ENCODE measurements at places on chromosomes 4 and X. TPM values are rescaled to one million over a fixed set of nuclear protein-coding genes. Genes with fewer than 3 reads are reported as not detected.

UGT2B7 gene
- not detected for total RNA-seq

NLRP2B gene
- not detected for total RNA-seq

SPINK2 gene
- 0.83 TPM for total RNA-seq

FAM9A gene
- not detected for total RNA-seq

CWH43 gene
- not detected for total RNA-seq

PLS3 gene
- total RNA-seq = 0.81 TPM

MAGEC3 gene
- total RNA-seq = not detected

PNCK gene
- total RNA-seq = 0.30 TPM

PSAPL1 gene
- not detected for total RNA-seq

PCDH11X gene
- not detected for total RNA-seq

DNA sequence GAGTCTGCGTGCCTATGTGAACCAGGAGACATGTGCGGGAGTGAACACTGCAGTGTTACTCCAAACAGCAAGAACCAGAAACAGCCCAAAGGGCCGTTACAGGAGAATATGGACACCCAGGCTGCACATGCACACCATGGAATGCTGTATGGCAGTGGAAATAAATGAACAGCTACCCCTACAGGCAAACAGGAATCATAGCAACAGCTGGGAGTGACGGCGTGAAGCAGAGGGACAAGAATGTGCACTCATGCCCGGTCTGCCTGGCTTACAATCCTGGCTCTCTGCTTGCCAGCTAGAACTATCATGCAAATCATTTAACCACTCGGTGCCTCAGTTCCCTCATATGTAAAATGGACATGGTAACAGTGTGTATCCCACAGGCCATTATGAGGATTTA lies 16.6 kb downstream of the GPKOW start:
- no peak overlapping the region for H3K4me3 ChIP-seq
- no peak for DNase-seq
- peaks cover 4% of the 10 kb centered on the region for H3K36me3 ChIP-seq
- no peak overlapping the region for H3K27ac ChIP-seq
- no peaks in the 10 kb centered on the region for H3K27me3 ChIP-seq

DNA sequence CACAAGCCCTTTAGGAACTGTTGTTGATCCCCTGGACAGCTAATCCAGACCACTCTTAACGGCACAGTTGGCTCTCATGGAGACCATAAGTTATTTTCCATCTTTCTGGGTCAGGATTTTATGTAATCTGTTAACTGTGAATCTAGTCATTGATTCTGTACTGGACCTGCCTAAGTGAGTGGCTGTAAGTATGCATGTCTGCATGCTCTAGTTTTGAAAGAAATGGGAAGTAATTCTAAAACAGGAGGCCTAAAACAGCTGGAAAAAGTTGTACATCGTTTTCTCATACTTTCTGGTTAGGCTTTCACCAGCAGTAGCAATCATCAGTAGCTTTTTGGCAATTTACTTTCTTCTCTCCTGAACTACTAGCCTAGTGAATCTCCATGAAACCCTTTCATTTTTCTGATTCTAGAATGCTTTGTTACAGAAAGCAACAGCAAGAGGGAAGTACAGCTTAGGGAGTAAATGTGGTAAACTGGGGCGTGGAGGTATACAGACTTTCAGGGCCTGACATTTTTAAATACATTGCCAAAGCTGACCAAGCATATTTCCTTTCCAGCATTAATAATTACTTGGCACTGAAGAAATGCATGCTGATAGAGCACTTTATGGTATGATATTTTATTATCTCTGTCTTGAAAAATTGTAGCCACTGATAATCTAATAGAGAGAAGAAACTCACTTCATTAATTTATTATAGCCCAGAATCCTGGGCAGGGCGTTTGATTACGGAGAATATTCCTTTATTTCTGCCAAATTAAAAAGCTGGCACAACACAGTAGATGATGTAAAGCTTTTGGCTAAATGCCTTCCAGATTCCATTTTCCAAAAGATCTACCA lies 202.7 kb downstream of the BANK1 start:
- peaks cover 10% of the 10 kb centered on the region for H3K27me3 ChIP-seq
- H3K4me3 ChIP-seq = no peak overlapping the region
- no peaks in the 10 kb centered on the region for H3K4me1 ChIP-seq
- no peak for DNase-seq
- no peaks in the 10 kb centered on the region for H3K36me3 ChIP-seq

DNA sequence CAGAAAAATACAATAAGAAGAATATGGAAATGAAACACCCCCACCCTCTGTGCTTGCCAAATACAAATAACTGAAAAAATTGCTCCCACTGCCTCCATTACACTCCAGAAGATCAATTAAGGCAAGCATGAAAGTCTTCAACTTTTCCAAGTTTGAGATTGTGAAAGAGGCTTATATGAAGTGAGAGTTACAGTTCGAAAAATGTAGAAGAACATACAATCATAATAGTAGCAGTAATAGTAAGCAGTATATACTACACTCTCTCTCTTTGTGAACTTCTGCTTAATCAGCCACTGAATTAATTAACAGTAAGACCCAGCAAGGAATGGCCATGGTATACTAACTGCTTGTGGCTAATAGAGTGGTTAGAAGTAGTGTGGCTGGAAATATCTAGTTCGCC lies 923.2 kb downstream of the RPA4 start:
- DNase-seq = no peak
- no peak overlapping the region for H3K4me3 ChIP-seq
- H3K36me3 ChIP-seq = no peaks in the 10 kb centered on the region

DNA sequence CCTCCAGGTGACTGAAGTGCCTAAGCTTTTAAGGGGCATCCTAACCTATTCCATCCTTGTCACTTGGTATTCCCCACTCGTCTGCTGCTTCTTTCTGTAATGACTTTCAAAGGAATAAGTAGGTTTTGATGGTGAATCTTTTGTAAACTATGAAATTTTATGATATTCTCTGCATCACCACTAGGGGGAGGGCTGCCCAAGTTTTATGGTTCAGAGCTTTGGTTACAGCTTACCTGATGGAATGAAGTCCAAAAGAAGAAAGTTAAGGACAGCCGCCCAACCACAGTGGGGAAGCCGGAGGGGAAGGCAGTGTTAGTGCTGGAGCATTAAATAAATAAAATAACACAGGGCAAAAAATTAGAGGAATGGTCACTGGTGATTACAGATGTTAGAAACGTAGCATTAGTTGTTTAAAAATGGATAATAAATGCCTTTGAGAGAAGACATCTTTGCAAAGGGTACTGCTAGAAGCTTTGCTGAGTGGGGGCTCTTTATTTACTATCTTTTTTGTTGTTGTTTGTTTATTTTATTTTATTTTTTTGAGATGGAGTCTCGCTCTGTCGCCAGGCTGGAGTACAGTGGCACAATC lies 204.9 kb downstream of the GBA3 start:
- no peak overlapping the region for H3K4me3 ChIP-seq
- peaks cover 6% of the 10 kb centered on the region for H3K27me3 ChIP-seq
- H3K36me3 ChIP-seq = no peaks in the 10 kb centered on the region
- peak; percentile 38 for DNase-seq

- no peak overlapping the region for H3K4me3 ChIP-seq
Observed at GRCh38 chr4:142316025-142316424, 530.1 kb downstream of the INPP4B start.

GRCh38 chr4:25433966-25434827 lies 57.1 kb downstream of the ANAPC4 start:
- no peaks in the 10 kb centered on the region for H3K4me1 ChIP-seq
- no peak overlapping the region for H3K27ac ChIP-seq
- no peak overlapping the region for H3K4me3 ChIP-seq
- H3K36me3 ChIP-seq = no peaks in the 10 kb centered on the region
- no peaks in the 10 kb centered on the region for H3K27me3 ChIP-seq

GRCh38 chrX:111131572-111131971 lies 35.6 kb downstream of the PAK3 start:
- no peak overlapping the region for H3K27ac ChIP-seq
- peaks cover 12% of the 10 kb centered on the region for H3K4me1 ChIP-seq
- H3K4me3 ChIP-seq = no peak overlapping the region
- no peak for DNase-seq

DNA sequence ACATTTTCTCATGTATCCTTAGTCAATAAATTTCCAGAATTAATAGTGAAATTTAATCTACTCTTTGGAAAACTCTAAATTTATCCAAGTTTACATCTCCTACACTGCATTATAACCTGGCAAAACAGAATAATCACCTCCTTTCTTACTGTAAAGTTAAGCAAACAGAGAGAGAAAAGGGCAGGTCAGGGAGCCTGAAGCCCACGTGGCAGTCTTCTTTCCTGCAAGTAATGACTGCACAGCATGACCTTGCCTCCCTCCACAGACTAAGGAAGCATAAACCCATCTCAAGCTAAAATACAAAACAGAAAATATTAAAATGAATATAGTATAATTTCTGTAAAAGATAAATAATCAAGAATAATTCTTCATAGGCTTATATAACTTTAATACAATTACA lies 1153.0 kb downstream of the C4orf33 start:
- H3K4me3 ChIP-seq = no peak overlapping the region
- no peaks in the 10 kb centered on the region for H3K4me1 ChIP-seq
- no peaks in the 10 kb centered on the region for H3K27me3 ChIP-seq
- no peak for DNase-seq

- H3K4me1 ChIP-seq = no peaks in the 10 kb centered on the region
- H3K36me3 ChIP-seq = no peaks in the 10 kb centered on the region
- DNase-seq = no peak
- no peak overlapping the region for H3K27ac ChIP-seq
- H3K27me3 ChIP-seq = no peaks in the 10 kb centered on the region
Observed at GRCh38 chr4:75285837-75286236, 228.4 kb downstream of the RCHY1 start.

GRCh38 chrX:538311-538710 lies 92.3 kb upstream of the SHOX start:
- H3K27ac ChIP-seq = no peak overlapping the region
- H3K4me1 ChIP-seq = no peaks in the 10 kb centered on the region
- H3K4me3 ChIP-seq = no peak overlapping the region
- no peaks in the 10 kb centered on the region for H3K27me3 ChIP-seq
- H3K36me3 ChIP-seq = peaks cover 1% of the 10 kb centered on the region
- DNase-seq = no peak

DNA sequence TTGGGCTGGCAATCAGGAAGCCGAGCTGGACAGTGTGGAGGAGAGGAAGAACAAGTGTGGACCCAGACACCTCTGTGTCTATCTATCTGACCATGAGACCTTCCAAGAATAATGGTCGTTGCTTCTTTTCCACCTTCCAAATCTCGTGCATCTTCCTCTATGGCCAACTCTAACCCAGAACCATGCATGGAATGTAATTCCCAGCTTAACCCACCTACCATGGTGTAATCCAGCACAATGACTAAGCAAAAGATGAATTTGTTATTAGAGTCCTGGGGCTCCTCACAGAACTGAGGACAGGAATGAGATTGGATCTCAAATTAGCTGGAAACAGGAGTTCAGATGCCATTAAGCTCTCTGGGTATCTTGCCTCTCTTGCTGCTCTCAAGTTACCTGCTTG lies 17.4 kb upstream of the TMEM184C start:
- no peak for DNase-seq
- H3K27ac ChIP-seq = no peak overlapping the region
- H3K4me3 ChIP-seq = no peak overlapping the region
- H3K27me3 ChIP-seq = no peaks in the 10 kb centered on the region
- no peaks in the 10 kb centered on the region for H3K4me1 ChIP-seq

GRCh38 chr4:37994569-37994968 lies 34.4 kb downstream of the PTTG2 start:
- H3K4me1 ChIP-seq = peaks cover 24% of the 10 kb centered on the region
- no peaks in the 10 kb centered on the region for H3K27me3 ChIP-seq
